Kidney (tissue), 22 donors: ENCODE measurements at places on chromosomes 12 and 14.
A peak's percentile ranks its signal among the peaks of the same experiment; 100 is the strongest.

DNA sequence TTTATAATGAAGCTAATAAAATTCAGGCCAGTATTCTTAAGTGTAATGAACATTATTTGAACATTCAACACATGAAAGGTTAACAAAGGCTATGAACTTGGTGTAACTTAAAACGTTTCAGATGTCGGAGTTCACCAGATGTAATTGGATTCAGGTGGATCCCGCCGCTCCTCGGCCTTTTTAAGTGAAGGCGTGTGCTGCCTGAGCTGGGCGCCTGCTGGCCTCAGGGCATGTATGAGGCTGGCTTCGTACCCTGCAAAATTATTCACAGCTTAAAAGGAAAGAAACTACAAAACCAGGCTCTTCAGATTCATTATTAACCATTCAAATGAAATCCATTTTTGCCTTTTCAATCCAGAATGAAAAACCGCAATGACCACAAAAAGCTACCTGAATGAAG is 69.9 kb downstream of the WIF1 start:
- H3K27me3 ChIP-seq, result no peaks in the 10 kb centered on the region
- no peaks in the 10 kb centered on the region for H3K36me3 ChIP-seq
- no peak overlapping the region for H3K4me3 ChIP-seq
- DNase-seq, result peak; percentile 37

DNA sequence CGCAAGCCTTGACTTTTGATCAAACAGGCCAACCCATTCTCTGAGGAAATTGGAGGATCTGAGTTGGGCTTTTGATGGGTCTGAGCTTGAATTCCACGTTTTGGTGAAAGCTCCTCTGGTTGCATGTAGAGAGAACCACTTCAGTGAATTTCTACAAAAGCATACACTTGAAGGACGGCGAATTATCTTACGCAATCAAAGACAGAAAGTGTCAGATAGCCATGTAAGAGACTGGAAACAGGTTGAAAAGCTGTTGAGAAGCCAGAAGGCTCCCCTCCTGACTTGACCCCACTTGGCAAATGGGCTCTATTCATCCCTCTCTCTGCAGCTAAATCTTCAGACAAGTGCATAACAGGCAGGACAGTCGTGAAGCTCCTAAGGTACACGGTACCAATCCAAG is 809.1 kb downstream of the BCL11B start:
- no peaks in the 10 kb centered on the region for H3K4me1 ChIP-seq
- H3K27ac ChIP-seq, result no peak overlapping the region
- DNase-seq, result no peak
- no peaks in the 10 kb centered on the region for H3K36me3 ChIP-seq
- H3K27me3 ChIP-seq, result no peaks in the 10 kb centered on the region

DNA sequence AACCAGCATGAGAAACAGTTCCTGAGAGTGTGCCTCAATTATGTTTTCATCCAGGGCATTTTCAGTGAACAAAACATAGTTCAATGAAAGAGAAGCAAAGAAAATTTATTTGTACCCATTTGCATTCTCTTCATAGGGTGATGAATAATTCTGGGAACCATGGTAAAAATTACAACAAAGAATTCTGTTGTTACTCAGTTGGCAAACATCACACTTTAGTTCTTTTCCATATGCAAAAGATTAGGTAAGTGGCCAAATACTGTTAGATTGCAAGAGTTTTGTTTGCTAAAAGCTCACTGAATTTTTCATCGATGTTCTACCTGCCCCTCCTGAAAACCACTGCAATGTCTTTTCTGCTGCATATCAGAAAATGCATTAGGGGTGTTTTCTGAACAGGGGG is 132.4 kb upstream of the RGS6 start:
- no peaks in the 10 kb centered on the region for H3K4me1 ChIP-seq
- H3K36me3 ChIP-seq, result no peaks in the 10 kb centered on the region
- H3K4me3 ChIP-seq, result no peak overlapping the region
- no peak overlapping the region for H3K27ac ChIP-seq

- no peaks in the 10 kb centered on the region for H3K36me3 ChIP-seq
- peak overlapping the region; percentile 45 for H3K4me3 ChIP-seq
- peaks cover 6% of the 10 kb centered on the region for H3K4me1 ChIP-seq
- H3K27ac ChIP-seq, result peak overlapping the region; percentile 56
- H3K27me3 ChIP-seq, result no peaks in the 10 kb centered on the region
- no peak for DNase-seq
Measured at GRCh38 chr12:69330475-69331473, 17.4 kb upstream of the LYZ start.

- H3K4me1 ChIP-seq, result peaks cover 7% of the 10 kb centered on the region
- DNase-seq, result no peak
- H3K36me3 ChIP-seq, result peaks cover 13% of the 10 kb centered on the region
- no peaks in the 10 kb centered on the region for H3K27me3 ChIP-seq
Measured at GRCh38 chr14:92731622-92732115, 16.8 kb downstream of the LGMN start.
